ENCODE measurements at places on chromosomes 3 and 15.

GRCh38 chr3:12681943-12682390 lies 18.1 kb upstream of the RAF1 start:
- DNase-seq = peak; percentile 76

- peak; percentile 93 for DNase-seq
Measured at GRCh38 chr3:24683090-24683489, 188.4 kb upstream of the THRB start.

- no peak for DNase-seq
Measured at GRCh38 chr15:25670025-25670554, 193.0 kb downstream of the ATP10A start.

DNA sequence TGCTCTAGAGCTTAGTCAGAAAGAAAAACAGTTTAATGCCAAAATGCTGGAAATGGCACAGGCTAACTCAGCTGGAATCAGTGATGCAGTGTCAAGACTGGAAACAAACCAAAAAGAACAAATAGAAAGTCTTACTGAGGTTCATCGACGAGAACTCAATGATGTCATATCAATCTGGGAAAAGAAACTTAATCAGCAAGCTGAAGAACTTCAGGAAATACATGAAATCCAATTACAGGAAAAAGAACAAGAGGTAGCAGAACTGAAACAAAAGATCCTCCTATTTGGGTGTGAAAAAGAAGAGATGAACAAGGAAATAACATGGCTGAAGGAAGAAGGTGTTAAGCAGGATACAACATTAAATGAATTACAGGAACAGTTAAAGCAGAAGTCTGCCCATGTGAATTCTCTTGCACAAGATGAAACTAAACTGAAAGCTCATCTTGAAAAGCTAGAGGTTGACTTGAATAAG lies 150.5 kb upstream of the LRRFIP2 start:
- no peak for DNase-seq

- no peak for DNase-seq
Measured at GRCh38 chr3:172581757-172582166, 58.5 kb upstream of the TNFSF10 start.

GRCh38 chr3:133042778-133043177 lies 4.6 kb downstream of the TMEM108 start:
- no peak for DNase-seq

DNA sequence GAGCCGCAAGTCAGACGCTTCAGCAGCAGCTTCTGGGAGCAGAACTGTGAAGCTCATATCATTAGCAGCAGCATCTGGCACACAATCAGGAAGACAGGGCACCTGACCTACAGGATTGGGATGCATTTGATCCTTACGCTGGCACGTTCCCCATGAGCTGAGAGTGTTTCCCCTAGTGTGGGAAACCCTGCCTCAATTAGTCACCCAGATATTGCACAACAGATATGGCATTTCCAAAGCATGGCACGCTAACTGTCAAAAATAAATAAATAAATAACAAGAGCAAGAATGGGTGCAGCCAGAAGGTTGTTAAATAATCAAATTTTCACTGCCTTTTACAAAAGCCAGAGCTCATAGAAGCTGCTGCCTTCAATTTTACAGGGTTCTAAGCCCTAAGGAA lies 189.6 kb upstream of the THBS1 start:
- DNase-seq = no peak

DNA sequence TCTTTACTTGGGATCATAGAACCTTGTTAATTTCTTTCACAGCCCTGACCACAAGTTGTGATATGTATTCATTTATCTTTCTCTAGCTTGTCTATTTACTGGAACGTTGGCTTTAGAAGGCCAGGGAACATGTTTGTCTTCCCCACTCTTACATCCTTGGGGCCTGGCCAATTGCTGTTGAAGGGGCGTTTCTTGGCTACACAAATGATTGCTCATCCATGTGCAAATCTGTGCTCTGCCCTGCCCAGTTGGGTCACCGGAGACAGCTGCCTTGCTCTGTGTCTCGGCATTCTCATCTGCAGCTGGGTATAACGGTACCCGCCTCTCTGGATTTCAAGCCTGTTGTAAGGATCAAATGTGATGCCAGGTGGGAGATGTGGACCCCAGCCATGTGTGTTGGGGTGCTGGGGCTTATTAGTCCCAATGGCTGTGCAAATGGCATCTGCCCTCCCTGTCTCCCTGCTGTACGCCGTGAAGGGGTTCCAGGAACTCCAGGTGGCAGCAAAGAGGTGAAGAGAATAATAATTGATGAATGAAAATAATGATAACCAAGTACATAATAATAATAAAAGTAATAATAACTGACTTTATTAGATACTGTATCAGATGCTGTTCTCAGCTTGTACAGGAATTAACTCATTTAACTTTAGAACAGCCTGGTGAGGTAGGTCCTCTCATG lies 24.0 kb upstream of the TLE3 start:
- DNase-seq = peak; percentile 80

GRCh38 chr3:191339316-191339917 lies 9.1 kb upstream of the UTS2B start:
- DNase-seq = no peak

- DNase-seq = no peak
Measured at GRCh38 chr3:100693225-100693624, 16.1 kb upstream of the TFG start.

DNA sequence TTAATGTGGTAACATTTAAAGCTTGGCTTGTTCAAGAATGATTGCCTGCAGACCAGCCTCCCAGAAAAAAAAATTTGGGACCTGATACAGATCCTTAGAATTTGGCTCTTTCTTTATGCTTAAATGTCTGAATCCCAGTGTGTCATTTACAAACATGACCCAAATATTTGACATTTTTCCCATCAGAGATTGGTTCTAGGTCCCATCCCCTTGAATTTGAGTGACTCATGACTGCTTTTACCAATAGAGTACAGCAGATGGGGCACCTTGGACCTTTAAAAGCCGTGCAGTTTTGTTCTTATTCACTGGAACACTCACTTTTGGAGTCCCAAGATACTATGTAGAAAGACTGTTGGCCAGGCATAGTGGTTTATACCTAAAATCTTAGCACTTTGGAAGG lies 231.6 kb downstream of the ZIC1 start:
- DNase-seq = no peak

DNA sequence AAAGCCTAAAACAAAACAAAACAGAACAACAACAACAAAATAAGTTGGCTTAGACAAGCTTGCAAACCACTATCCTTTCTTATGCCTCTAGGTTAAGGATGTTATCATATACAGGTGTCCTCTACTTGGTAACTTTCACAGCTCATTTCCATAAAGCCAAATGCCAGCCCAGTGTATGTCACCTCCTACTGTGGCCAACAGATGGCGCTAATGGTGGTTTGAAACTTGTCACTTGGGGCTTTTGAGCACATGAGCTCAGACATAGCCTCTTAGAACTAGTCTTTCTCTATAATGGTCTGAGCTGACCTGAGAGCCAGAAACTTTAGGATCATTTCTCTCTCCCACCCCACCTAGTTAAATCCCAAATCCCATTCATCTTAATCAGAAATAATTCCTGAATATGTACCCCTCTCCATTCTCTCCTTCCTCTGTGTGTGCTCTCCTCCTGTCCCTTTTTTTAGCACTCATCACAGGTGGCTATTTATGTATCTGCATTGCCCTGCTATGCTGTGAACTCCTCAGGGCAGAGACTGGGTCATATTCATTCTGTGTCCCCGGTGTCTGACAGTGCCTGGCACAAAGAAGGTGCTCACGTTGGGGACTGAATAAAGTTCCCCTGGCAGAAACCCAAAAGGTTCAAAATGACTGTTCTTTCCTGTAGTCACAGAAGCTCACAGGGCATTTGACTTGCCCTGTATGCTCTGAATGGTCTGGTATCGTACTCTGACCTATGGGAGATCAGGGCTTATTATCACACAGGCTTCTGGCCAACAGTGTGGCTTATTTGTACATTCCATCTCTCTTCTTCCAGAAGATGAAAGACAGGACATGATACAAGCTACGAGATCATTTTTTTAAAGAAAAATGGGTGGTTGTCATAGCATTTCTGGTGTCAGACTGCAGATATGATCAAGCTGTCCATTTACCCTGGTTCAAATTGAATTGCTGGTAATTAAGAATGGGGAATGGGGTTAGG lies 319.3 kb upstream of the AZI2 start:
- DNase-seq = peak; percentile 44

DNA sequence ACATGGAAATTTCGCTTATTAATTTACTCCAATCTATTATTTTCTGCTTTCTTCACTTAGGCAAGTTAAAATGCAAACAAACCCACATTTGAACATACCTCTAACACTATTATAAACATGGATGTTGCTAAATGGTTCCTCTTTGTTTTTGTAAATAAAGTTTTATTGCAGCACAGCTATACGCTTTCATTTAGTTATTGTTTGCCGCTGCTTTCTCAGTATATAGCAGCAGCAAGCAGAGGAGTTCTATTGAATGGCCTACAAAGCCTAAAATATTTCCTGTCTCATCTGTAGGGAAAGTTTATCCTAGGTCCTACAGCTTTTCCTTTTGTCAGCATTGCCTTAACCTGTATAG lies 7.9 kb upstream of the CHD2 start:
- no peak for DNase-seq

GRCh38 chr15:70195171-70195570 lies 97.5 kb upstream of the TLE3 start:
- DNase-seq = no peak

DNA sequence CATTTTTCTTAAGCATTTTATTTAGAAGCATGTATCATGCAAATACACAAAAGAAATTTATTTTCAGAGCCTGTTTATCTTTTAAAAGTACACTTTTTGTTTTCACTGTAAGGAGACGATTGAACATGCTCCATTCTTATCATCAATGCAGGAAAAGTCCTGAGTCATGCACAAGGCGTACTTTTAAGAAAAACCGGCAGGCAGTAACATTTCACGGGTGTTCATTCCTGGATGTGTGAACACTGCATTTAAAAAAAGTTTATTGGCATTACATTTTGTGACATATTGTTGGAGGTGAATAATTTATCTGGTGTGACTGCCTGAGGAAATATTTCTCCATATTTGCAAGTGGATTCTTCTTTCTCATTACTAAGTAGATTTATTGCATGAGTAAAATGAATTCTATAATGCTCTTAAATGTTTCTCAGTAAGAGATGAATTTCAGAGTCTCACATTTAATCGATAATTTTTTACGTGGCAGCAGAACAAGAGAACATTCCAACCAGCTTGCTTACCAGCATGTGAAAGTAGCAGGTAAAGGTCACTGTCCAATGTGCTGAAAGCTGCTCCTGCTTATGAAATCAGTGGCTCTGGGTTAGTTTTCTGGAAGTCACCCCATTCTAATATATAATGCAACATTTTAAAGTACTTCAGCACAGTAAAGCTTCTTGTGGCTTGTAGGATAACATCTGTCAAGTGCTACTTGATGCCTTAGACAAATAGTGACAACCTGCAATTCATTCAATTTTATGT lies 87.0 kb downstream of the SV2B start:
- peak; percentile 1 for DNase-seq

DNA sequence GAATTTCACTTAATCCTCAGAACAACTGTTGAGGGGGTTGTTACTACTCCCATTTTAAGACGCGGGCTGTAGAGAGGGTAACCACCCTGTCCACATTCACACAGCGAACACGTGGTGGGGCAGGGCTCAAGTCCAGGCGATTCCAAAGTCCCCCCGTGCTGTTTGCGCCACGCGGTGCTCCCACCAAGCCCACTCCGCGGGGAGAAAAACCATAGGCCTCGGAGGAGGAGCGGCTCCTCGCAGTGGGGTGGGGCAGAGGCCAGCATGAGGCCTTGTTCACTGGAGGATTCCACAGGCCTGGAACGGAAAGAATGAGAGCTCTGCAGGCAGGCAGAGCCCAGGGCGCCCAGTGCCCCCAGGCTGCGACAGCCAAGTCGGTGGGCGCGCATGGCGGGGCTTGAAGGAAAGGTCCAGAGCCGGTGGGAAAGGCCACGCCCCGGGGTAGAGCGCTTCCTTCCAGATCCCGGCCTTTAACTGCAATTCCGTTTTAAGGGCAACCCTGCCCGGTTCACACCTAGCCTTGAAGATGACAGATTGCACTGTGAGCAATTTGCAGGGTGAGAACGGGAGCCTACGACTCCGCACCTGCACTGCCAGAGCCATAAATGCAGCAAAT lies 161.8 kb upstream of the TBL1XR1 start:
- DNase-seq = no peak

GRCh38 chr15:89826671-89827655 lies 12.3 kb upstream of the ANPEP start:
- DNase-seq = no peak

DNA sequence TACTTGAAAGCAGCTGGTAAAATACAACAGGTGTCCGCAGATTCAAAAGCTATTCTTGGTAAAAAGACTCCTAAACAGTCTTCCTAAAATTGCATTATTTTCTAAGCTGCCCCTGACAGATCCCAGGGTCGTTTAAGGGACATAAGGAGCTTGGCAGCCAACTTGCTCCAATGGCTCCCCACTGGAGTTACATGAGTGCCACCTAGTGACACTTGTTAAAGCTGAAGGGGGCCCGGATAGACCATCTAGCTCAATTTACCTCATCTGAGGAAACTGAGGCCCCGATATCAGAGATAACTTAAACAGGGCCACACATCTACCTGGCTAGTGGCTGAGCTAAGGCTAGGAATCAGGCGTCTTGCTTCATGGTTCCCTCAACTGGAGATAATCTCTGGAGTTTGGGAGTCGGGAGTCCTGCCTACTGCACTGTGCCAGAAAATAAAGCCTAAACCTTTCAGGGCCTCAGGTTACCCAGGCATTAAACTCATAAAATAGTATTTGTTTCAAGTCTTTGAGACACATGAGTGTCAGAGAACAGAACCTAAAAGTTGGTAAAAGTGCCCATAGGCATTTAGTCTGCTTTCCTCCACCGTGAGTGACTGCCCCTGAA lies 6.5 kb upstream of the TBC1D23 start:
- peak; percentile 71 for DNase-seq

GRCh38 chr15:41932101-41932500 lies 38.2 kb upstream of the SPTBN5 start:
- no peak for DNase-seq

GRCh38 chr3:61601831-61602230 lies 40.5 kb downstream of the PTPRG start:
- no peak for DNase-seq

DNA sequence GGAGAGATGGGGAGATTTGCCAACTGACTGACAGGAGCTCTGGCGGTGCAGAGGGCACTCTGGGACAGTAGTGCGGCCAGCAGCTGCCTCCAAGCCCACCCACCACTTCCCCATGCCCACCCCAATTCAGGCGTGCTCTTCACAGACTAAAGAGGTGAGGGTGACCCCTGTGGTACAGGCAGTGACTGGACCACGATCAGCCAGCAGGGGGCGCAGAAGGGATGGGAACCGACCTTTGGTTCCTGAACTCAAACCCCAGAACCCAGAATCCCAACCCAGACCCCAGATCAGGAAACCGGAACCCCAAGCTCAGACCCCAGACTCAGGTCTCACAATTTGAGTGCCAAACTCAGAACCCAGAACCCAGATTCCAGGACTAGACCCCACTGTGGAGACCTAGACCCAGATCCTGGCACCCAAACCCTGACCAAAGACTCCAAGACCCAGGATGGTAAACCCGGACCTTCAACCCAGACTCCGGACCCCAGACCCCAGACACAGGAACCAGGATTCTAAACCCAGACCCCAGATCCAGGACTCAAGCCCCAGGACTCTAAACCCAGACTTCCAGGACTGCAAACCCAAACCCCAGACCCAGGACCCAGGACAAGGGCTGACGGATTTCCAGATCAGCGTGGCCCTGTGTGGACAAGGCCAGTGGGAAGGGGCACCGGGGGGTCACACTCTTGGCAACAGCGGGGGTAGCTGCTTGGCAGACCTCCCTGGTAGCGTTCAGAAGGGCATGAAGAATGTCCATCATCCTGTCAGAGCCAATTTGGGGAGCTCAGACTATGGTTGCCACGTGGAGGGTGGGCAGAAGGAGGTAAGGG lies 3.7 kb upstream of the MYL3 start:
- DNase-seq = peak; percentile 10

- no peak for DNase-seq
Measured at GRCh38 chr3:146449613-146450012, 19.7 kb downstream of the PLSCR2 start.
